Activated CD4-positive, CD25-positive, alpha-beta regulatory T cell (primary cell): ENCODE measurements at places on chromosomes 6 and 20.

- DNase-seq = no peak
These were observed 126.5 kb downstream of the WDR27 start for GRCh38 chr6:169575365-169575764.

GRCh38 chr6:43964659-43965570 lies 162.3 kb downstream of the MRPL14 start:
- no peak for DNase-seq

GRCh38 chr6:75065523-75065922 lies 140.3 kb downstream of the COL12A1 start:
- no peak for DNase-seq

DNA sequence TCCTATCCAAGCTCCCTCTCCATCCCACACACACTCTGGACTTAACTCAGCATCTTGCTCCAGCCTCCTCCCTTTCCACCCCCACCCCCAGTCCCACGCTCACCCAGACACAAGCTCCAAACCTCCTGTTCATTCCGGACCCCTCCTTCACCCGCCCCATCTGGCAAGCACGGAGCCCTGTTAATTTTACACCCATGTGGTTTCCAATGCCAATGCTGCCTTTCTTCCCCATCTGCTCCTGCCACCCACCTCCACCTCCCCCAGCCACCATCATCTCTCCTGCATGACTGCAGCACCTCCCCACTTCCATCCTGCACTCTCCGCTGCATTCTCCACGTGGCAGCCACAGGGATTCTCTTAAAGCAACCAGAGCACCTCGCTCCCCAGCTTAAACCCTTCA lies 9.9 kb upstream of the CDK5RAP1 start:
- DNase-seq = no peak

DNA sequence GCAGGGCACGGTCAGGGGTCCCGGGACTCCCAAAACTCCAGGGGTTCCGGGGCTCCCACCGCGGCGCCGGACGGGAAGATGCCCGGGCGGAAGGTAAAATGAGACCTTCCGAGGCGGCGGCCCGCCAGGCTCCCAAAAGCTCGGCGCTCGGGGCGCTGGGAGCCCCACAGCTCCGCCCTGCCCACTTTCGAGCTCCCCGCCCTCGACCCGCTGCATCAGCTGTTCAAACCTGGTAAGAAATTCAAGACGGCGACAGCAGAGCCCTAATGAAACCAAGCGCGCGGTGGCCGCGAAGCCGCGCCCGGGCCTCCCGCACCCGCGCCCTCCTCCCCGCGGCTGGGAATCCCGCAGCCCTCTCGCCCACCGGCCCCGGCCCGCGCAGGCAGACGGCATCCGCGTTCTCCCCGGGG lies 369 bp downstream of the SLC4A11 start:
- no peak for DNase-seq

- DNase-seq = no peak
These were observed 231.2 kb upstream of the PLN start for GRCh38 chr6:118316796-118317384.
